ENCODE measurements at places on chromosomes 16 and 17. TPM values are rescaled to one million over a fixed set of nuclear protein-coding genes. Genes with fewer than 3 reads are reported as not detected.

Gene GPR179
- not detected for total RNA-seq

DNA sequence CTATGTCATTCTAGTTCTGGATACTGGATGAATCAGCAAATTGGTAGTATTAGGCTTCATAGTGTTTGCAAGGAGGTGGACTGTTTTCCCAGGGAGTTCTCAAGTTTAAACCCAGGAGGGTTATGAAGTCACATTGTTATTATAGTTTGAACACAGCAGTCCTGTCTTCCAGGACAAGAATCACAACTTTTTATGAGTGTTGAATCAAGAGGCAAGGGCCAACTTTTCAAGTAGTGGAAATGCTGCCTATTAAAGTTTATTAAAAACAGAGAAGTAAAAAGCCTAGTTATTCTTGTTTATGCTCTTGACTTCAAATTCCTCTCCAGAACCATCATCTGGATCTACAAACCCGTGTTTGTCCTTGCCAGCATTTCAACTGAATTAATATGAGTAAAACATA is 86.3 kb upstream of the GOT2 start:
- no peak for DNase-seq

- no peak for DNase-seq
Measured at GRCh38 chr16:84729716-84730320, 30.0 kb downstream of the USP10 start.

- DNase-seq, result no peak
Measured at GRCh38 chr16:71995038-71995437, 5.2 kb downstream of the PKD1L3 start.

DNA sequence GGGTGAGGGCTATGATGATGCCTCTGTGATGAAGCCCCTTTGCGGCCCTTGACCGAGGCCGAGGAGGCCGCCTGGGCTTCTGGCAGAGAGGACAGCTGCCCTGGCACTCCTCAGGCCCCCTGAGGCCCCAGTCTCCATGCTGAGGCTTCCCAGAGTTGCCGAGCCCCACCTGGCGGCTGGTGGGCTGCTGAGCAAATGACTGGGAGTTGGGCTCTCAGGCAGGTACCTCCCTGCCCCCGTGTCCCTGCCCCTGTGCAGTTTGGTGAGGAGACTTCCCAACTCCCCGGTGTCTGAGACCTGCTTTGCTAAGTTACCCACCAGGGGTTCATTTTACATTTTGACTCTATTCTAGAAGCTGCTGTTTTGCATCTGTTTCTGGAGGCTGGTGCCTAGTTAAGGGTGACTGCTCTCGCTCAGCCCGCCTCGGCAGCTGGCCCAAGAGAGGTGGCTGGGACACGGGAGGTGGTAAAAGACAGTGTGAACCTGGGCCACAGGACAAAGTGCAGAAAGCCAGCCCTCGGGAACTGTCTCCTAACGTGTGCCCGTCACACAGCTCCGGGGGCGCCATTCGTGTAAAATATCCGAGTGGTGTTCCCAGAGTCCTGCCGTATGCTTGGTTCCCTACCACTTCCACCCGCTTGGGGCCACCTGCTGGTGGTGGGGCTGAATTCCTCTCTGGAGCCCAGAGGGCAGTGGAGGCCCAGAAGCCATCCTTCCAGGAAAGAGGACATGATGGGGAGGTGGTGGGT is 134.5 kb downstream of the RAB11FIP4 start:
- no peak for DNase-seq

DNA sequence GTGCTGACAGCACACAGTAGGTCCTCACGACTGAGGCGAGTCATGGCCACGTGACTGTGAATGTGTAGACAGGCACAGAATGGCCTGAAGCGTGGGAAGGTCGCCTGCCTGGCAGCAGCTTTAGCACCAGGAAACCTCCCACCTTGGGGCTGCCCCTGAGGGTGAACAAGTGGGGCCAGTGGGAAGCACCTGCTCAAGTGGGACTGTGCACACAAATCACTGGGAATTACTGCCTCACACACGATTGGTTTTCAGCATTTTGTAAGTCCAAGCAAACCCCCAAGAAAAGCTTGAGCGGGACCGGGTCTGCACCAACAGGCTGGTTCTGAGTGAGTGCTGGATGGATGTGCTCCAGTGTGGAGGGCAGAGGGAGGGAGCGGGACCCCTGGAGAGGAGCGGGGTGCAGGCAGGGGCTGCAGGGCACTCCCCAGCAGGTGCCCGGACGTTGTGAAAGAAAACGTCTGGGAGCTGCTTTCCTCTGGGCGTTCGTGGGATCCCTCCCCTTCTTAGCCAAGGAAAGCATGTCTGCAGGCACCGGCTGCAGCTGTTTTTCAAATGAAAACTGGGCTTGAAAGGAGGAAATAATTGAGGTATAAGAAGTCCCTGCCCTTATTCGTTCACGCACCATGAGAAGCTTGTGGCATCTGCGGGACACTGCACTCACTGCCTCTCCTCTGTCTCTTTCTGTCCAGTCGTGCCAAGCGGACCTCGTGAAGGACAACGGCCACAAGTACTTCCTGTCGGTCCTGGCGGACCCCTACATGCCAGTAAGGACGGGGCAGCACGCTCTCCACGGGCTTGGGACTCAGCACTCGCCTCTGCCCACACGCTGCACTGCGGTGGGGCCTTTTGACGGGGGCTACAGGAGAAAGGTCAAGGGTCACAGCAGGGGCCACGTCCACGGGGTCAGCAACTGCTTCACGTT is 111.7 kb upstream of the CHMP6 start:
- DNase-seq, result no peak

Gene FBXL19
- 6.8 TPM for total RNA-seq

DNA sequence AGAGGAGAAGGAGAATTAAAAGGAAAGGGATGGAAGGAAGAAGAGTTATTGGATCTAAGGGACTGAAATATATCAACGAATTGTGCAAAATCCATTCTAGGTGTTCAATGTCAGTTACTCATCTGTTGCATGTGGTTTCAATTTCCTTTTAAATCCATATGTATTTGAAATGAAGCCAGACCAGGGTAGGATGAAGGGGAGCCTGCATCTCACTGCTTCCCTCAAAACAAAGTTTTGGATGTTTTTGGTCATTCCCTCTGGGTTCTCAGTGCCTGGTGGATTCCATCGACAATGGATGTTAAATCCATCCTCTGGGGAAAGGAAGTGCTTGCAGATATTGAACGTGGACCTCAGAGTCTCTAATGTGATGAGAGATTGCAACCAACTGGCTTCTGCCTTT is 103.5 kb upstream of the XYLT1 start:
- DNase-seq, result no peak

DNA sequence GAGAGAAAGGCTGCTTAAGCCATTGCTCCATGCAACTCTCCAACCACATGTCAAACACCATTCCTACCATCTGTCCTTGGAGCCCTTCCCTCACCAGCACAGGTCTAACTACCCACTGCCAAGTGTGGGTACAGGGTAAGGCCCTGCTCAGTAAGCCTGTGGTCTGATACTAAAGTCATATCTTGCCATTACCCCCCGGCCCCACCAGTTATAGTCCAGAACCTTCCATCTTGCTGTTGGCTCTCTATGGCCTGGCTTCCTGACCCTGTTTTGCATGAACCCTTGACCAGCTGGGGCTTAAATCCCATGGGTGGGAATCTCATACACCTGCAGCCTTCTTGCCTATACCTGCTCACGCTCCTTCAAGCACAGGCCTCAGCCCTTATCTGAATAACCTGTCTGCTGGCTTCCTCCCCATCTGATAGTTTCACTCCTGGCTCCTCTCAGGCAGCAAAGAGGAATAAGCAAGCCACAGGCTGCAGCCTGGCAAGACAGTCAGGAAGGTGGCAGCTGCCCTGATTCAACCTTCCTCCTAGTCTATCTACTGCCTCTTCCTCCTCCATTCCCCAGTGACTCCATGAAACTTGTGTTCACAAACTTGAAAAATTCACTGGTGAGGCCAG is 64.1 kb downstream of the ZFHX3 start:
- no peak for DNase-seq

Gene NLRP1
- 28.9 TPM for total RNA-seq

Gene PRR11
- total RNA-seq, result 0.93 TPM

GRCh38 chr17:55175788-55176427 is 88.9 kb upstream of the HLF start:
- no peak for DNase-seq

- no peak for DNase-seq
Measured at GRCh38 chr17:72318131-72318530, 197.3 kb downstream of the SOX9 start.

DNA sequence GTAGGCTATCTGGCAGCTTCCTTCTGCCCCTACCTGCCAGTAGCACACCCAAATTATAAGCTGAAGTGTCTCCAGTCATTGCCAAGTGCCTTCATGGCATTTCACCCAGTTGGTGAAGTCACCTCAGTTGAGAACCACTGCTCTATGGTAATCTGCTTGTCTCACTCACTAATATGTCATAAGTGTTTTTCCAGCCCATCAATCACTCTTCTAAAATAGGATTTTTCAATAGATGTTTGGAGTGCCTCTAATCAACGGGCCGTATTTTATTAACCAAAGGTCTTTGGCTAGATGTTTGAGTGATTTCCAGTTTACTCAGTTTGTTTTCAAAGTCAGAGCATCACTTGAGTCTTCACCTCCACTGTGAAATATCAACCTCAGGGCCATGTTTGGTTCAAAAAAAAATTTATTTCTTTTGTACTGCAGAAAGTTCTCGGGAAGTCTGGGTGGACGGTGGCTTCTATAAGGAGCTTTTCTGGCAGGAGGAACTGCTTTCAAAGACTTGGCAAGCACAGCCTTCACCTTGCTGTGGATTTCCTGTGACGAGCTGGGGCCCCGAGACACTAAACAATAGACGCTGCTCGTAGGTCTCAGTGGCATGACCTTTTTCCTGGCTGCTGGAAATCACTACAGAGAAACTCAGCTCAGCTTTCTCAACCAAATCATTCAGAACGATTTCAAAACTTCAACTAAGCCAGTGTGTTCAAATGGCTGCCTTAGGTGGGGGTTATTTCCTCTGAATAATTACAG is 95.2 kb upstream of the FOXF1 start:
- DNase-seq, result no peak

DNA sequence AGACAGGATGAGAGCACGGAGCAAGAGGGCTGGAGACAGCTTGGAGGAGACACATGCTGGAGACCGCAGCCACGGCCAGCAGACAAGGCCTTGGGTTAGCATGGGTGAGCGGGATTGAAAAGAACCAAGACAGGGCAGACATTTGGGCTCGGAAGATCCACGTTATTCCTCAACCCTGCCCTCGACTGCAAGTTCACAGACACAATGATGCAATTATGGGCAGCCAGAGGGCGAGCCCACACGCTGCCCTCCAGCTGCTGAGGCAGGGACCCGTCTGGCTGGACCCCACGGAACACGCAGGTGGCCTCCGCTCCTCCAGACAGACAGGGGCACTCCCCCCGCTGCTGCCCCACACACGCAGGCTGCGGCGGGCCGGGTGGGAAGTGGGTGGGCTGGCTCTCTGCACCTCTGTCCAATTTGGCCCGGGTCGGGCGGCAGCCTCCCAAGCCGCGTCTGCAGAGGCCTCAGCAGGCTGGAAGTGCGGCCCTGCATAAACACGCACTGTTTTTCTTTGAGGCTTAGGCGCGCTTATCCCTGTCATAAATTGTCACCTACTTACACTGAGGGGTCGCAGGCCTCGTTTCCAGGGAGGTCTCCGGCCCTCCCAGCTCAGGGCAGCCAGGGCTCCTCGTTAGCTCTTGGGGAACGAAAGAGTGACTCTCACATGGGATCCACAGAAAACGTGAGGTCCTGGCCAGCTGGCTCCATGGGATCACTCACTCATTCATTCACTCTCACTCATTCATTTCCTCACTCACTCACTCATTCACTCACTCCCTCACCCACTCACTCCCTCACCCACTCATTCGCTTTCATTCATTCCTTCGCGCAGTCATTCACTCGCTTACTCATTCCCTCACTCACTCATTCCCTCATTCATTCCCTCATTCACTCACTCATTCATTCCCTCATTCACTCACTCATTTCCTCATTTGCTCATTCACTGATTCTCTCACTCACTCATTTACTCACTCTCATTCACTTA is 303.9 kb downstream of the C16orf95 start:
- no peak for DNase-seq

Gene PRAC1
- total RNA-seq, result not detected

- no peak for DNase-seq
Measured at GRCh38 chr17:15886804-15887203, 58.1 kb upstream of the ADORA2B start.

- no peak for DNase-seq
Measured at GRCh38 chr17:81380666-81381518, 14.4 kb upstream of the BAHCC1 start.

Gene HP
- 48.9 TPM for total RNA-seq

Gene CA7
- total RNA-seq, result not detected

GRCh38 chr17:80523956-80524712 is 20.5 kb upstream of the RPTOR start:
- DNase-seq, result no peak

DNA sequence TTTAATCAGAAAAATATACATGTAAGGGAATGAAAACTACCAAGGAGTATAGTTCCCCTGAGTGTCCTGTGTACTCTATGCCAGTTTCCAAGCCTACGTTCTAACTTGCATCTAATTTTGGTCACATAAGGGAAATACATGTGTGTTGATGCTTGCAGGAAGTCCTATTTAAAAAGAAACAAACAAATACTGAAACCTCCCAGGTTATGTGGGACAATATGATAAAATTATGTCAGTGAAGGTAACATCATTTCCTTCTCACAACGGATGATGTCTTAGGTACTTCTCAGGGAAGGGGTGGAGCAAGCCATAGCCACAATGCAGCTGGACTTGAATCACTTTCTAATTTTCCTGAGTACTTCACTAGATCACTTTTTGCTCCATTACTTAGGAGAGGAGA is 115.9 kb downstream of the ZFHX3 start:
- DNase-seq, result no peak

Gene TNFSF12
- 64.5 TPM for total RNA-seq

Gene ACSM3
- total RNA-seq, result 82.9 TPM

- no peak for DNase-seq
Measured at GRCh38 chr17:3885970-3886369, 6.9 kb downstream of the CAMKK1 start.

DNA sequence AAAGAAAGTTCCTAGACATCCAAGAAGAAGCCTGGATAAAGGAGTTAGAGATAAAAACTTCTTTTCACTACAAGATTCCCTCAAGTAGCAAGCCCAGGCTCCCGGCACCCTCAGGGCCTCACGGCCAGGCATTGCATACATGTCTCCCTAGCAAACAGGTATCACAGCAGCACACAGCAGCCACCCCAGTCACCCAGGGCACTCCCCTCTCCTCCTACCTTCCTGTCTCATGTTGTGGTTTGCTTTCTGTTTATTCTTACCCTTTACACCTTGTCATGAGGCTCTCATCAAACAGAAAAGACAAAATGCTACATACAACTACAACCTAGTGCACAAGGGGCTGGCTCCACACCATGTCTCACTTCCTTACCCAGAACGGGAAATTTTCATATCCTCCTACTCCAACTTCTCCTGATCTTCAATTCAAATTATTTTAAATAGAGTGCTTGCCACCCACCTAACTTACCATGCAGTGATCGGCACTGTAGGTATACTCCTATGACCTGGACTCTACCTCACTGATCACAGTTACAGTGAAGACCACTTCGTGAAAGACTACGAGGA is 42.7 kb downstream of the XPO6 start:
- no peak for DNase-seq

GRCh38 chr17:70205401-70205800 is 36.1 kb downstream of the KCNJ2 start:
- no peak for DNase-seq

DNA sequence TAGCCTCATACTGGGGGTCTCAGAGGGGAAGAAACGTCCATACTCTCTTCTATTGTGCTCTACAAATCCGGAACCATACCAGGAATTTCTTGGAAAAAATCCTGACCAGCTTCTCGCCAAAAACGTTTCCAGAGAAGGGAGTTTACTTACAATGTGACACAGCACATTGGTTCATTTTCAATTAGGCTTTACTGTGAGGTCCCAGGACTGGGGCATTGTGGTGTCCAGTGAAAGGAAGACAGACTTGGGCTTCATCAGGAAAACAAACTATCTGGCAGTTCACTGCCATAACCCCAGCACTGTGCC is 14.7 kb downstream of the MPP2 start:
- no peak for DNase-seq
